ENCODE measurements at places on chromosomes 1 and 21.
A peak's percentile ranks its signal among the peaks of the same experiment; 100 is the strongest.

GRCh38 chr1:71047635-71048607, at the start of gene PTGER3:
PTGER3 (minus strand) TSS chr1:71047816; CDS start chr1:71047577, 239 bp downstream.
- DNase-seq: peak; percentile 44

GRCh38 chr1:112614460-112615065, 4.4 kb downstream of the ST7L start:
- no peak for DNase-seq

- no peak for DNase-seq
These were observed 170.8 kb upstream of the SAMSN1 start for GRCh38 chr21:14716761-14717396.

- DNase-seq: no peak
These were observed 47.5 kb upstream of the NEK7 start for GRCh38 chr1:198109371-198109715.

- DNase-seq: no peak
These were observed 21.6 kb downstream of the TCEA3 start for GRCh38 chr1:23403038-23403336.
